ENCODE measurements at places on chromosomes 13 and 19.

DNA sequence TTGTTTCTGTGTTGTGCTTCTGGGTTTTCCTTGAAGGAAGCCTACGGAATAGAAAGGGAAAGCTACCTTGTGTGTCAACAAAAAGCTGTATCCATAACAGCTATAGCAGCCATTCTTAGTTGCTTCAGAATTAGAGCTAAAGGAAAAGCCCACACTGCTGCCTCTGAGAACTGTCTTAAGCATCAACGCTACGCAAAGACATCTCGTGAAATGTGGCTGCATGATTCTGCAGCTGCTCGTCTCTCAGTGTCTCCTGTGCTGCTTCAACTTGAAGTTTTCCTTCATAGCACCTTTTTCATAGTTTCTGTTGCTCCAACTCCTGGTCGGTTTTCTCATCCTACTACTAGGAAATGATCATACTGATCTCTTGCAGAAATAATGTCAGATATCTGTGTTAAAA lies 140.9 kb upstream of the MAB21L1 start:
- DNase-seq, result no peak

DNA sequence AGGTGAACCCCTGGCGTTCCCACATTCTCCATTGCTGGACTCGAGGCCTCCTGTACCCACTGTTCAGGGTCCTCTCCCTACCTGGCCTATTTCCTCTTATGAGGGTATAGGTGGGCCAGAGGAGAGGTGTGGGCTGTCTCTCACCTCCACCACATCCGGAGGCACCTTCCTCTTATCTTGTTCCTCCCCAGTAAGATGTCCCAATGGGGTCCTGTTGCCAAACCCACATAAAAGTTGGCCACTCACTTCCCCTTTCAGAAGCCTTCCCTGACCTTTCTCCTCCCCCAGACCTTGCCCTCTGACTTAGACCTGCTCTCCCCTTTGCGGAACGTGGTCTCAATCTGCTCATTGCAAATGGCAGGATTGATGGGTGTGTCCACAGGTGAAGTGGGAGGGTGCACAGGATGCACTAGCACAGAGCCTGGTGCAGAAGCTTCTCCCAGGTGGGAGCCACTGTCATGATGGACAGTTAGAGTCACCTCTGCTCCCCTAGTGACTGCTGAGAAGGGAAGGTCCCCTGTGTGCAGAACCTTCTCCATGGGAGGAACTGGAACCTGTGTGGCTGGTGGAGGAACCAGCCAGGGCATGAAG lies 1.3 kb downstream of the CYP4F3 start:
- no peak for DNase-seq

- DNase-seq, result no peak
Measured at GRCh38 chr19:35959040-35959967, 23.1 kb downstream of the LRFN3 start.

DNA sequence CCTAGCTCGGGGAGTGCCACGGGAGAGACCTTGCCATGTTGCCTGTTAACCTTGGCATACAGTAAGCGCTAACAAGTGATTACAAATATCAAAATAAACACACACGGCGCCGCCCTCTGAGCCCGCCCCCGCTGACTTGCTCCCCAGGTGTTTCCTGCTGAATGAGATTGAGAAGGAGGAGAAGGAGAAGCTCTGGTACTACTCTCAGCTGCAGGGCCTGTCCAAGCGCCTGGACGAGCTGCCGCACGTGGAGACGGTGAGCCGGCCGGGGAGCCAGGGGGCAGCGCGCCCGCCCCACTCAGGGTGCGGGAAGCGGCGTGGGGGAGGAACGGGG lies 5.0 kb downstream of the APC2 start:
- no peak for DNase-seq

GRCh38 chr13:25286308-25286968 lies 850 bp downstream of the MTMR6 start:
- DNase-seq, result no peak

DNA sequence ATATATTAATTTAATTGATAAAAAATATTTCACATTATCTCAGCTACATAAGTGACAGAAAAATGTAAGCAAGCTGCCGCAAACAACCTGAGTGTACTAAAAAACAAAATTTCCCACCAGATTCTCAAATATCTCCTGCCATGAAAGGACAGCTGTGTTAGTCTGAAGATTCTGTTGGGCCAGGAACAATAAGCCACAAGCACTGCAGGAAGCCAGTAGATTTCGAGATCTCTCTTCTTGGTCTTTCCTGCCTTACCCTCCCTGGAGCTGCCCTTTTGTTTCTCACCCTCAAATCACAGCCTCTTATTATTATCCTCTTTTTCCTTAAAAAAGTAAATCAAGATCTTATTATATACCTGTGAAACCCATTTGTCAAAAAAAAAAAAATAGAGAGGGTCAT lies 165.6 kb downstream of the EFNB2 start:
- no peak for DNase-seq

- no peak for DNase-seq
Measured at GRCh38 chr19:33283589-33283988, 18.7 kb downstream of the CEBPA start.

DNA sequence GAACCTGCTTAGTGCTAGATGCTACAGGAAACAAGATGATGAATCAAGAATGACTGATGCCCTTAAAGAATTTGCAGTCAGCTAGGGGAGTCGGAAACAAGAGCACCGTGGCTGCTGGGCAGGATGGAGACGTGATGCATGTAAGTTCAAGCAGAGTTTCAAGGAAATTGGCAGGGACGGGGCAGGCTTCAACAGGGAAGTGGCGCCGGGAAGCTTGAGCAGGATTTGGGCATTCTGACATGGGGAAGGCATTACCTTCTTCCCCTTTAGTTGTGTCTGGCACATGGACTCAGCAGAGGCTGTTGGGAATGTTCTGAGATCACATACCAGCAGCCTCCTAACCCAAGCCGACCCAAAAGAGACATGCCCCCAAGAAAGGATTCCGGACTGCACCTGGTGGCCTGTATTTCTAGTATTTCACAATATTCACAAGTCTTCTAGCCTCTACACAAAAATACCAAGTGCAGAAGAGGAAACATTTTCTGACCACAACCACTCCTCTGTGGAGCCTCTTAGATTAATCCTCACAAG lies 138.2 kb downstream of the CRYL1 start:
- no peak for DNase-seq

DNA sequence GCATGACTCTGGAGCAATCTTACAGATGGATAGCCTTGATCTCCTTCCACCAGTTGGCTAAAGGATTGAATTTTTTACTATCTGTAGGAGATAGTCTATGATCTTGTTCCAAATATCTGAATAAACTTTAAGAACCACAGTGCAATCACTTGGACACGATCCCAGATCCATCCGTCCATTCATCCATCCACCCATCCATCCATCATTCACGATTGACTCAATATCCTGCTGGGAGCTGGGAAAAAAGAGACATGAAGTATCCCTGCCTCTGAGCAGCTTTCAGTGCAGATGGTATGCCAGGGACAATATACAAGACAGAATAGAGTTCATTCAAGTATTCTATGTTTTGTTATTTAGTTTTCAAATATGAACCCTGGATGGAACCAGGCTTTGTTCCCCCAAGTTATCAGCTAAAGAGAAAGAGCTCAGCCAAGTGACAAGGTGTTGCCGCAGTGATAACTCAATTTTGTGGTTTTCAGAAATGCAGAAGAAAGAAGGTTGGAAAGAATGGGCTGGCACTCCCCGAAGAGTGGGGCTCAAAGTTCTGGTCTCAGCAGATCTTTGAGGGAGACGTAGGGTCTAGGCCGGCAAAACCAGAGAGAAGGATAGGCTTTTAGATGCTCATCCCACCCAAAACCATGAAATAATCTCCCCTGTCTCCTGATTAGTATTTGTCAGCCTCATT lies 66.3 kb downstream of the IRS2 start:
- no peak for DNase-seq

DNA sequence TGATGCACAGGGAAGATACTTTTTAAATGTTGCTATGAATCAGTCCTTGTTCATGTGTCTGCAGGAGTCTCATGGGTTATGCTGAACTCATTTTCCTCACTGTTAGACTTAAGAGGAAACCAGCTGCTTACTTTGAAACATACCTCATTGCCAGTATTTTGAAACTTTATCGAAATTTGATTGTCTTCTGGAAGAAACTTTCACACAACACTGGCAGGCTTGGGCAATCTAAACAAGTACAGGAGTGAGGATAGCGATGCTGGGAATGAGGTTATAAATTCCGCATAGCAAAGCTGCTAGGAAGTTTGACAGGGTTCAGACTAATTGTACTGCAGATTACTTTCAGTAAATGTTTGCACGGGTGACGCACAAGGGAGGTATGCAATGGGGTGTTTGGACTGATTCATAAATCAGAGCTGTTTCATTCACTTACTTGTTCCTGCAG lies 245.7 kb downstream of the DNAJC15 start:
- DNase-seq, result no peak

- DNase-seq, result no peak
Measured at GRCh38 chr19:3464587-3465235, 15.6 kb downstream of the SMIM24 start.

DNA sequence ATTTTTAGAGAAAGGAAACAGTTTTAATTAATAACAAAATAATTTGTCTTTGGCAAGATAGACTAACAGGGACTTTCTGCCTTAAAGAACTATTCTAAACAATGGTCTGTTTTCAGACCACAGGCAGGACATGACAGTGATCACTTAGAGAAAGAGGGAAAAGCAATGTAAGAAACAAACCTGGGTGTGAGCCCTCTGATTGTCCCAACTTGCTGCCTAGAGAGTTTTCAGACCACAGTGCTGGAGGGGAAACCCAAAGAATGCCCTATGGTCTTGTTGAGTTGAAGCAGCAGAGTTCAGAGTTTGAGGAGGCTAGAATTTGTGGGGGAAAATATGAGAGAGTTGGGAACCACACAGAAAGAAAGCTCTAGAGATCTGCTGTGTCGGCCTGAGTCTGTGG lies 38.1 kb downstream of the DGKH start:
- DNase-seq, result no peak

- no peak for DNase-seq
Measured at GRCh38 chr19:56301886-56302620, 12.6 kb downstream of the ZSCAN5A start.

DNA sequence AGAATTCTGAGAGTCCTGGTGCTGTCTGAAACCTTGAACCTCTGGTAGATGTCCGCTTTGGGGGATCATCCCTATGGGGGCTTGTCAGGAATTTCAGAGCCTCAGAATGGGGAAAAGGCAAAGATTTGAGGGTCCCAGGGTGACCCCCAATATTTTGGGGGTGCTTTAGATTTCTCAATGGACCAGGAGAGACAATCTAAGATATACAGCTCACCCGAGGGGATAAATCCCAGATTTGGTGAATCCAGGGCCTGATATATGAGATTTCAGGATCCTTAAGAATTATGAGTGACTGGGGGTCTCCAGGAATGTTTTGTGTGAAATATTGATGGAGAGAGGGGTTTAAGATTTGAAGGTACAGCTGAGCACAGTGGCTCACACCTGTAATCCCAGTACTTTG lies 3.3 kb downstream of the CAPN12 start:
- DNase-seq, result no peak

DNA sequence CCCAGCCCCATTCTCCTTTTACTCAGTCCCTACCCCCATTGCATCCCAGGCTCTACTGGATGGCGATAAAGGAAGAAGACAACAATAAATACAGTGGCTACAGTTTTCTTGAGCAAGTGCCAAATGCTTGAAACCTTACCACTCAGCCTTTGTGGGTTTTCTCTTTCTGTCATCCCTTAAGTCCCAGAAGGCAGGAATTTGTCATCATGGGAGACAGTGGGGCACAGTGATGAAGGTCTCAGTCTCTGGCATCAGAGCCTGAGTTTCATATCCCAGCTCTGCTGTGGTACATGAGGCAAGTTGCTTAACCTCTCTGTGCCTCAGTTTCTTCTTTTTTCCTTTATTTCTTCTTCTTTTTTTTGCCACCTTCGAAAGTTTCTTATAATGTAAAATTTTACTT lies 5.1 kb upstream of the COMP start:
- DNase-seq, result no peak

DNA sequence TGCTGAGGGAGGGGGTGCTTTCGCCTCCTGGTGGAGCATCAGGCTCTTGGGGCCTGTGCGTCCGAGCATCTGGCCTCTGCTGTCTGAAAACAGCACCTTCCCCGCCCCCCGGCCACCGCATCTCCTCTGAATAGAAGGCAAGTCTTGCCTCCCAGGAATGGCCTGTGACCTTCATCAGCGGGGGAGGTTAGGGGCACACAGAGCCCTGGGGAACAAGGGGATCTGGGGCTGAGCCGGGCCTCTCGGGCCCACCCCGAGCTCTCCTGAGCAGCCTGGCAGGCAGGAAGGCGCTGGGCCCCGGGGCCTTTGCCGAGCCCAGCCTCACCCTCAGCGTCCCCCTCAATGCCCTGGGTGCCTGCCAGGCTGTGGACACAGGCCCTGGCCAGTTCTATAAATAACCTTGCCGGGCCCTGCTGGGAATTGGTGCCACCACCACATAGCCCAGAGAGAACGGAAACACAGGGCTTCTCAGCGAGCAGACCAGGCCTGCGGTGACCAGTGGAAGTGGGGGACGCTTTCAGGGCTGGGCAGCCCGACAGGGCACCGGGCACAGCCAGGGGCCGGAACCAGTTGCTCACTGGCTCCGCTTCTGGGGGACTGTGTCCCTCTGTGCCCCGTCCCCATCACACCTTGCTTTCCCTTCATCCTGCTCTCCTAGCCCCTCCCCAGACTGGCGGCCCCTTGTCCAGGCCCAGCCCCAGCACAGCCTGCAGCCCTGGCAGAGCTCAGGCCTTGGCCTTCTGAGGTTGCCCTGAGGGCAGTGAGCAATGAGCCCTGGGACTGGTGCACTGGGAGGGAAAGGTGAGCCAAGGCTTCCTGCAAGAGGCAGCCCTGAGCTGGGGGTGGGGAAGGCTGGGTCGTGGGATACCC lies 9.5 kb downstream of the STK11 start:
- no peak for DNase-seq

GRCh38 chr19:17497149-17497798 lies 14.2 kb upstream of the PGLS start:
- no peak for DNase-seq

DNA sequence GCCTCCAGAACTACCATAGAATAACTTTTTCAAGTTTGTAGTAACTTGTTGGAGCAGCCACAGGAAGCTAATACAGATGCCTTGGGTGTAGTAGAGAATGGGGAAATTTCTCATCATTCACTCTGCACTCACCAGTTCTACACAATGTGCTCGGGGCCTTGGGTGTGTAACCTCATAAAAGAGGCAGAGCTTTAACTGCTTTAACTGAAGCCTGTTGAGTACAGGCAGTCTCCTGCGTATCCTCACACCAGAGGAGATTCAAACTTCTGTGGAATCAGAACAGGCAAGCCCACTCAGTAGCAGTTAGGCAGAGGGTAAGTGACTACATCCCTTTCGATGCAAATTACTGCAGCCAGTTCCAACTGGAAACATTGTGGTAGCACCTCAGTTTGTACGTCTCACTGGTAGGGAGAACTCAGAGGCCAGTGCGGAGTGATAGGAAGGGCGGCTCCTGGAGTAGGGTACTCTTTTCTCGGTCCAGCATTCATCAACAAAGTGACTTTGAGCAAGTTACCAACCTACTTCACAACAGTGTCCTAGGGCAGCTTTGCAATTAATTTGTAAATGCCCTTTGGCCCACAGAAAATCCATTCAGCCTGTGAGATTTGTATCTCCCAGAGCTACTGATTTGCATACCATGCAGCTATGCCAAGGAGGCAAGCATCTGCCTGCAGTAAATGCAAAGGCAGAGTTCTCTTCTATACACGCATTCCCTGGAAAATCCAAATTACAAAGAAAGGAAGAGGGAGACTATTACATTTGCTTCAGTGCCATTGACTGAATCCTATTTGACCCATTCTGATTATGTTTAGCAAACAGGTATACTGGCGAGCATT lies 904.3 kb downstream of the DIAPH3 start:
- no peak for DNase-seq

GRCh38 chr13:47837104-47837880 lies 163.8 kb downstream of the SUCLA2 start:
- no peak for DNase-seq
